Non-pigmented ciliary epithelial cell (primary cell): ENCODE measurements at places on chromosomes 4 and X.
A peak's percentile ranks its signal among the peaks of the same experiment; 100 is the strongest.

GRCh38 chr4:70425306-70425705, 27.6 kb downstream of the OPRPN start:
- DNase-seq, result no peak

DNA sequence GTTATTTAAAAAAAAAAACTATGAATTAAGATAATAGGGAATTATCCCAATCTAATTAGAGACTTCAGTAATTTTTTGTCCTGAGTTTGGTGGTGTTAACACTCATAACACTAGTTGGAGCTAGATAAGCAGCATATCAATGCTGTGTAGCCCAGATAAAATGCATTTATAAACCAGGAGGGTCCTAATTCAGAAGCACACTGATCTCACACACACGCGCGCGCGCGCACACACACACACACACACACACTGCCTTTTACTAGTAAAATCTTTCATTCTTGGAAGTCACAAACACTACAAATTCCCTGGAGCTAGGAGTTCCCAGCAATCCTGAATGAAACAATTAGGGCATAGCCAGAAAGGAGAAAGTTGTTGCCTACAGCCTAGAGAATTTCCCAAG, 3.2 kb downstream of the UNC5C start:
- DNase-seq, result no peak

- no peak for DNase-seq
Measured at GRCh38 chr4:107210450-107211239, 174.5 kb upstream of the DKK2 start.

- DNase-seq, result no peak
Measured at GRCh38 chrX:40104985-40105834, 7.5 kb upstream of the BCOR start.

- DNase-seq, result no peak
Measured at GRCh38 chrX:10189317-10190268, 32.8 kb downstream of the CLCN4 start.

- DNase-seq, result no peak
Measured at GRCh38 chr4:128769011-128769410, 40.5 kb upstream of the JADE1 start.

GRCh38 chr4:110411574-110412011, 64.4 kb upstream of the ENPEP start:
- DNase-seq, result no peak

DNA sequence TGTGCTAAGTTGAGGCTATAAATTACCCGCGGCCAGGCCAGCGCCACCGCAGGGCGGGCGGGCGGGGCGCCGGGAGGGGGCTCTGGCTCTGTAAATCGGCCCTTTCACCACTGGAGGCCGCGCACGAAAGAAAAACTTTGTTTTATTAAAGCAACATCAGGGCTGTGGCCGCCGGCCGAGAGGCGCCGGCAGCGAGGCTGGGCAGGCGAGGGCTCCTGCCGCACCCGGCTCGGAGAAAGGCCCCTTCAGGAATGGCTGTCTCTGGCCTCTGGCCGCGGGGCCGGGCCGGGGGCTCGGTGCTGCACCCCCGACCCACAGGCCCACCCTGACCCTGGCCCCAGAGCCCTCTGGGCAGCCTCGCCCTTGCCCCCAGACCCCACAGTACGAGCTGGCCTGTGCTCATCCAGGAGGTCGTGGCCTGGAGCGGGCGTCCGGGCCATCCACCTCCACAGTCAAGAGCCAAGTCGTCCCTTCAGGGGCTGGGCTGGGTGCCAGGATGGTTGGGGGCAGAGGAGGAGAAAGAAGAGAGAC, 29.5 kb upstream of the FGFR3 start:
- DNase-seq, result no peak

GRCh38 chrX:80879916-80880315, 70.2 kb upstream of the BRWD3 start:
- DNase-seq, result no peak

GRCh38 chr4:98232202-98232601, 29.0 kb upstream of the RAP1GDS1 start:
- no peak for DNase-seq

GRCh38 chr4:181793096-181793495, 450.1 kb upstream of the TENM3 start:
- DNase-seq, result no peak

- DNase-seq, result no peak
Measured at GRCh38 chrX:18354369-18355223, at the start of gene SCML2. TSS of gene SCML2 (minus strand) at chrX:18354688. CDS start at chrX:18334071, 20,617 bp downstream.

GRCh38 chr4:113823291-113823659, 61.7 kb upstream of the CAMK2D start:
- no peak for DNase-seq

GRCh38 chrX:73478961-73479360, 32.1 kb downstream of the CDX4 start:
- DNase-seq, result no peak

DNA sequence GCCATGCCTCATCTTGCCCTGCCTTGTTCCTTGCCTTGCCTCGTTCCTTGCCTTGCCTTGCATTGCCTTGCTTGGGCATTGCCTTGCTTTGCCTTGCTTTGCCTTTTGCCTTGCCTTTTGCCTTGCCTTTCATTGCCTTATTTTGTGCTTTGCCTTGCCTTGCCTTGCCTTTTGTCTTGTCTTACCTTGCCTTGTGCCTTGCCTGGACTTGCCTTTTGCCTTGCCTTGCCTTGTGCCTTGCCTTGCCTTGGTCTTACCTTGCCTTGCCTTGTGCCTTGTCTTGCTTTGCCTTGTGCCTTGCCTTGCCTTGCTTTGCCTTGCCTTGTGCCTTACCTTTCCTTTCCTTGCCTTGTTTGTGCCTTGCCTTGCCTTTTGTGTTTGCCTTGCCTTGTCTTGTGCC, 88.2 kb downstream of the TAB3 start:
- no peak for DNase-seq

- no peak for DNase-seq
Measured at GRCh38 chr4:78722320-78722719, 53.8 kb upstream of the BMP2K start.

DNA sequence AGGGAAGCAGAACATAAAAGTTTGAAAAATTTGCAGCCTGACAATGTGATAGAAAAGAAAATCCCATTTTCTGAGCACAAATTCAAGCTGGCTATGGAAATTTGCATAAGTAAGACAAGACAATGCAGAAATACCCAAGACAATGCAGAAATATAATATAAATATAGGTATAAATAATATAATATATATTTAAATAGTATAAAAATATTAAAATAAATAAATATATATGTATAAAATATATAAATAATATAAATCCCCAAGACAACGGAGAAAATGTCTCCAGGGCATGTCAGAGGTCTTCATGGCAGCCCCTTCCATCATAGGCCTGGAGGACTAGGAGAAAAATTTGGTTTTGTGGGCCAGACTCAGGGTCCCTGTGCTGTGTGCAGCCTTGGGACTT, 125.0 kb upstream of the AADAT start:
- DNase-seq, result no peak

GRCh38 chrX:9786798-9787635, 788 bp downstream of the SHROOM2 start:
- no peak for DNase-seq

DNA sequence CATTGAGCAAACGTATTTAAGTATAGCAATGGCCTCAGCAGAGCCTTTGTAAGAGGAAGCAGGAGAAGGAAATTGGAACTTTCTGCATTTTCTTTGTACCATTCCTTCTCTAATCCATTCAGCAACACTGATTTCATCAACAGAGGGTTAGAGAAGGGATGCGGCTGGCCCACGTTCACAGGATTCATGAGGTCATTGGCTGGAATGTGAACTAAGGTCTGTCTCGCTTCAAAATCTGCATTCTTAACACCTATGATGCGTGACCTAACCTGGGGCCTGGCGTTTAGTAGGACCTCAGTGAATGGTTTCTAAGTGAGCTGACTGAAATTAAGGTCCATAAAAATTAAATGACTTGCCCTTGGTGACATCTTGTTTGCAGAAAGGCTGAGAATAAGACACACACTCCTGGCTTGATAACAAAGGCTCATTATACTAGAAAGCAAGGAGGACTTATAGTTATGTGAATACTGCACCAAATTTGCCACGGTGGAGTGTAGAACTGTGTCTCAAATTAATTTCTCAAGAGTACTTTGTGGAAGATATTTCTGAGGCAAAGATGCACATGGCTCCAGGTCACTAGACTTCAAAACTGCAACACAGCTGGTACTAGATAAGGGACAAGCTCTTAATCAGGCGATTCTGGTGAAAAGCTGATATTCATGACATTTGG, 25.4 kb downstream of the FGFBP1 start:
- peak; percentile 59 for DNase-seq

DNA sequence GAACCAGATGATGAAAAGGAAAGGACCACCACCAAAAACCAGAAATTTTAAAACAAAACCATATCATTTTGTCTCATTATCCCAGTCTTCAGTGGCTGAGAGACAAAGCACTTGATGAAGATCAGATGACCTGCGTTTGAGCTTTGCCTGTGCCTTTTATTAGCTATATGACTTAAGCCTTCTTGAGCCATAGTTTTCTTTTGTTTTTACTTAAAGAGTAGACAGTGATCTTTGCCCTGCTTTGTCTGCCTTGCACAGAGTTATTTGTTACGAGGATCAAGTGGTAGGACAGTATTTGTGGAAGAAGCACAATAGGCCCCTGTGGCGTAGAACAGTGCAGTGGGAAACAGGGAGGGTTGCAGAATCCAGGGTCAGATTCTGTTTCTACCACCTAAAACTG, 89.9 kb downstream of the SLC10A6 start:
- no peak for DNase-seq

DNA sequence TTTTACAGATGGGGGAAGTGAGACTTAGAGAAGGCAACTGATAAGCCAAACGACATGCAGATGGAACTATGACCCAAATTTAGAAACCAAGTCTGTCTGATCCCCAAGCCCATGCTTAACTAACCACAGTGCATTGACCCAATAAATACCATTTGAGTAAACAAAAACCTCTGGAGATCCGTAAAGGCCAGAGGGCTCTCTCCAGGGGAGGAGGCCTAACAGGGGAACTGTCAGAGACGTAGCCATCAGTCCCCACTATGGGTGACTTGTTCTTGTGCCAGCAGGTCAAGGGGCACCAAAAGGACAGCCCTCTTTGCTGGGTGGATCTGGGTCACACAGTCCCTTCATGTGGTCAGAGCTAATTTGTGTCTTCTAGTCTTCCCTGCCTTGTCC, 420.2 kb downstream of the BCOR start:
- no peak for DNase-seq

DNA sequence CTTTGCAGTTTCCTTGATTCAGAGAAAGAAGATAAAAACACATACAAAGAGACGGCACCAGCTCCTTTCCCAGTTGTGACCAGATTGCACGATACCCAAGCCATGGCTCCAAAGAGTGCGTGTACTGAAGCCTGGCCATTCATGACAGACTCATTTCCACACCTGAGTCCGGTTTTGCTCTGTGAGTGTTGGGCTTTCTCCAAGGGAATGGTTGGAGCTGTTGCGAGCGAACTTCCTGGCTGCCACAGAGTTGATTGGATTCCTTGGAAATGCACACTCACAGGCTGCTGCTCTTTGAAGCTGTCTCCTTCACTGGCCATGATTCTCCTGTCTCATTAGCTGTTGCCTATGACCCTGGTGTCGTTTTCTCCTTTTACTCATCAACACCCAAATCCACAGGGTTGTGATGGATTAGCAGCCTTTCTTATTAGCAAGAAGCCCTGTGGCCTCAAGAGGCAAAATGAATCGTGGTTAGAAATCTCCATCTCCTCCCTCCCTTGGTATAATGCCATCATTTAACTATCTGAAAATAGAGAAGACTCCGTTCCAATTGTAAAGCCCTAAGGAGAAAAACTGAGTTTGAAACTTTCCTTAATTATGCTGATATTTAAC, 43.9 kb upstream of the BBS12 start:
- no peak for DNase-seq

DNA sequence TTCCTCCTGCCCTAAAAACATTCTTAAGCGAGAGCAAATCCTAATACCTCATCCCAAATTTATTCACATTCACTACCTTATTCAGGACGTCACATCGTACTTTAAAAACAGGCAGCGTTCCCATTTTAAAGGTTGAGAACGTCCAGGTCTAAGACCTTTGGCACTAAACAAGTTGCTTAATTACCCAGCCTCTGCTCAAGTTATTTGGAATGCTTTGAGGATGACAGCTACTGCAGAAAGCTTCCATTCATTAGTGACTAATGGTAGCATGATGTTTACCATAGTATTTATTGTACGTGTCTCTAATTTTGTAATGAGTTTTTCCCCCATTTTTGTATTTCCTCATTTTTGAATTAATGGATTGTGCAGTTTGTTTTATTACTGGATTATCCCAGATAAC, 1.5 kb downstream of the USP38 start:
- no peak for DNase-seq

- DNase-seq, result no peak
Measured at GRCh38 chrX:130083656-130084382, 26.5 kb downstream of the ELF4 start.

DNA sequence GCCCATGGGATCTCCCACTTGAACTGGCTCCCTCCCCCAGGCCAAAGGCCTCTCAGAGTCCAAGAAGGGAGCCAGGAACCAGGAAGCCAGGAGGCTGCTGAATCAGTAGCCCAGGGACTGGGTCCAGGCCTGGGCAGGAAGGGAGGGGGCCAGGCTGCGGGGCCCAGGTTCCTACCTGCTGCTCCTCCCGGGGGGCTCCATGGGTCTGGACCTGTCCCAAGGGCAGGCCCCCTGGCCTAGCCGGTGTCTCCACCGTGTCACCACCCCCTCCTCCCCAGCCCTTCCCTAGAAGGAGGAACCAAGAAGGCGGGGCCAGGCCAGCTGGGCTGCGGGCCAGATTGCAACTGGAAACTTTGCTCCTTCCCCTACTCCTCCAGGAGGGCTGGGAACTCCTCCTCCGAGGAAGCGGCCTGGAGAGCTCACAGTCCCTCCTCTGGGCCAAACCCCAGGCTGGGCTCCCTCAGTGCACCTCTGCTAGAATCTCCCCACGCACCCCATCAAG, at the start of gene IQSEC2:
TSS of gene IQSEC2 (minus strand) at position 264 of the 502 bp plus-strand sequence.
- DNase-seq, result no peak

GRCh38 chr4:152109531-152110509, 349.0 kb upstream of the GATB start:
- no peak for DNase-seq

DNA sequence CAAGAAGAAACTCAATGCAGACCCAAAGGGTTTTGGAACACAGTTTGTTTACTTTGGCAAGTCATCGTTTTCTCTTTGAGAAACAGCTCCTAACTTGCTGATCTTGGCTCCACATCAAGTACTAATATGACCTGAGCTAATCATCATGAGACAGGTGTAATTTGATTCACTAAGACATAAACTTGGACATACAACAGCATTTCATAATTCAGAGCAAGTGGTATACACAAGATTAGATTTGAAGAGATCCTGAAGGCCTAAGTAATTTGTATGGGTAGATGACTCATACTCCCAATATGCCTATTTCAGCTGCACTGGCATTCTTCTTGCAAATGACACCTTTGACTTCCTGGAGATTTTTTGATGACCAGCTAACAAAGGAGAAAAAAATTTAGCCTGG, 1521.7 kb downstream of the RPA4 start:
- no peak for DNase-seq

DNA sequence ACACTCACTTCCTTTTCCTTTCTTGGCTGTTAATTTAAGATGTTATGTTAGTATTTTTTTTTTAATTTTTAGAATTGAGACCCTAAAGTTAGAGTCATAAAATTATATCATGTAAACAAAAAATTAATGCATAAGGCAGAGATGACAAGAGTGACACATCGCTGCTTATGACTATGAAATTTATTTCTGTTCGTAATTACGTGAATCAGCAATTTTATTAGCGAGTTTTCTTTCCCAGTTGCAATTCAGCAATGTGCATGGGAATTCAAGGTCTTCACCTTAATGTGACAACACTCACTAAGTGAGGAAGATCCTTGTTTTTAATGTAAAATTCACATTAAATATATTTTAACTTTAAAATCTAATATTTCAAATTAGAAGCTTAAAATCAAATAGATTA, 181.2 kb upstream of the SPOCK3 start:
- DNase-seq, result no peak

- DNase-seq, result no peak
Measured at GRCh38 chrX:18174971-18175370, 45.7 kb downstream of the BEND2 start.
